ENCODE measurements at places on chromosomes 3 and 15.

GRCh38 chr15:64019764-64020163 lies 26.5 kb downstream of the DAPK2 start:
- DNase-seq = no peak

DNA sequence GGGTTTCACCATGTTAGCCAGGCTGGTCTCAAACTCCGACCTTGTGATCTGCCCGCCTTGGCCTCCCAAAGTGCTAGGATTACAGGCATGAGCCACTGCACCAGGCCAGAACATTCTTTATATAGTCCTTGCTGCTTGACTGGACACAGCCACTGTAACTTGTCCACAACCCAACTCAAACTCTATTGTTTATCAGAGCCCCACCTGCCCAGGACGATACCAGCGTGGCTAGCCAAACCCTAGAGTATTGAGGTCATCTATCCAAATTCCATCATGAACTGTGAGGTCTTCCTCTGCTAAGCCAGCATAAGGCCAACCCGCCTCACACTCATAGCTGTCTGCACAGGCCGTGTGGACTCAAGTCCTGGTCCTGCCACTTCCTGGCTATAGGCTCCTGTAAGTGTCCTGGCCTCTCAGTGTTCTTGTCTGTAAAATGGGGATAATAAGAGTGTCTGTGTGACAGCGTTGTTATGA lies 63.9 kb downstream of the DAPK2 start:
- DNase-seq = no peak

DNA sequence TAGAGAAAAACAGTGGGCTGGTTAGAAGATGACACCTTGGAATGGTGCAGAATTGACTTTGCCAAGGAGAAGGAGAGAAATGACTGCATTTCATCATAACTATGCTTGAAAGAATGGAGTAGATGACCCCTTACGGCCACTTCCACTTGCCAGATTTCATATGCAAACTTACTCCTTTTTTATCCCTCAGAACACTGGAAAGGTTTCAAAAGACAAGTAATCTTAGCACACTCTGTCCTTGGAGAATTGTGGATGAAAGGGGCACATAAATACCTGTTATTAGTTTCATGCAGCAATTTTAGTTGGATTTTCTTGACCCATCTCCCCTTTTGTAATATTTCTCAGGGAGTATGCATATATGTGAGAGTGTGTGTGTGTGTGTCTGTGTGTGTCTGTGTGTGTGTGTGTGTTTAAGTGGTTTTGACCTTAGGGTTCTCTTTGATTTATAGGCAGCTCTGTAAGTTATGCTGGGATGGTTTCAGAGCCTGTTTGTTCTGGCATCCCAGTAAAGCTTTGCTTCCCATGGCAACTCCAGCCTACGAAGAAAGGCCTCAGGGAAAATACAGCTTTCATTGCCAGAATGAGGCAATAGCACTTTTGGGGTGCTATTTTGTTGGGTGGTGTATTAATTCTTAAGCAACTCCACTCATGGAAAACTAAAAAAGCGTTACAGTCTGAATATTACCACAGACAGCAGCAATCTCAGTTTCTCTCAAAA lies 122.2 kb upstream of the TP63 start:
- DNase-seq = peak; percentile 21

- DNase-seq = no peak
Measured at GRCh38 chr3:108806316-108806715, 16.3 kb upstream of the TRAT1 start.

GRCh38 chr15:74768771-74769342 lies 13.0 kb upstream of the CSK start:
- DNase-seq = peak; percentile 79

DNA sequence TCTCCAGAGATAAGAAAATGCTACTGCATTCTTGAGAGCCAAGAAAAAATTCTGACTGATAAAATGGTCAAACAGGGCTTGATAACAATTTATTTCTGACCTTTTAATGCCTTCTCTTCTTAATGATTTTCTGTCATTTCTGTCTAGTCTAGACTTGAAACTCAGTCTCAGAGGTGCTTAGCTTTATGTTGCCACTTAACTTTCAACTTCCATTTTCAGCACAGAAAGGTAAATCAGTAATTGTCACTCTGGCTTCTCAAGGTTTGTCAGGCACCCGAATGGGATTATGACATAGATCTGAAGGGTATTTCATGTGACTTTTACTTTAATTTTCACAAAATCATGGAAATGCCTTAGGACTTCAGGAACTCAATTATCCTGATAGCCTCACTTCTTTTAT lies 155.4 kb upstream of the GBE1 start:
- no peak for DNase-seq

DNA sequence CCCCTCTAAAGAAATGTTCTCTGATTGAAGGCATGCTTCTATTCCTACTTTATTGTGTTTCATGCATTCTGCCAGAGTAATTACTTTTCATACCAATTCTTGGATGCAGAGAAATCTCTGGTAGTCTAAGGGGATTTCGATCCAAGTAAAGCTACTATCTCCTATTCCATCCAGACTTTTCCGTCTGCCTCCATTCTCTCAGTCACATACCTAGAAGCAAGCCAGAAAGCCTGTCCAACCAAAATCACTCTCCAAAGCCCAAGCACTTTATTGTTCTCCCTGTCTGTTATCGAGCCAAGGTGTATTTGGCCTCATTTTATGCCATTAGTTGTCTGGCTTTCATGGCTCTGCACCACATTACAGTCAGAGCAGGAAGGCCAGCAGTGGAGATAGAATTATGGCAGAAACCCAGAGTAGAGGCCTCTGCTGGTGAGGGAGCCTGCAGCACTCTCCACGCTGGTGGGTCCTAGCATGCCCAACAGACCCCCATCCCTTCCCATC lies 95.9 kb downstream of the SLC49A4 start:
- no peak for DNase-seq

- no peak for DNase-seq
Measured at GRCh38 chr3:9059489-9060400, 96.5 kb upstream of the RAD18 start.

- no peak for DNase-seq
Measured at GRCh38 chr15:80769829-80770705, 9.1 kb upstream of the CEMIP start.

- no peak for DNase-seq
Measured at GRCh38 chr3:149291178-149291577, 42.3 kb downstream of the TM4SF18 start.

- no peak for DNase-seq
Measured at GRCh38 chr3:64397573-64397972, 172.3 kb upstream of the PRICKLE2 start.

- peak; percentile 33 for DNase-seq
Measured at GRCh38 chr15:40338041-40338657, 2.6 kb downstream of the CCDC9B start.

GRCh38 chr15:25849157-25849921 lies 13.8 kb downstream of the ATP10A start:
- no peak for DNase-seq

- DNase-seq = no peak
Measured at GRCh38 chr3:191873736-191874135, 412.8 kb downstream of the PYDC2 start.

DNA sequence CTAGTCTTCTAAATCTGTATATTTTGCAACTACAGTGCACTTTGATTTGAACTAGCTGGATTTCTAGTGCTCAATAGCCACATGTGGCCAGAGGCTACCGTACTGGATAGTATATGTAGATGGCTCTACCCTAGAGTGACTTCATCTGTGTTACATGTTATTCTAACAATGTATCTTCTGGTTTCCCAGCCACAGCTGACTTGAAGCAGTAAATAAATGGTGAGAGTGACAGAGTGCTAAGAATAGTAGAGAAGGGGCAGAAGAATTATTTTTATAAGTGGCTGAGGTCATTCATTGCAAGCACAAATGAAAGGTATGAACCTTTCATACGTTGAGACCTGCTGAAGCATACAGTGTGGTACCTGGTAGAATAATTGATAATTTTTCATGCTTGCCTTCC lies 30.9 kb downstream of the KAT2B start:
- DNase-seq = no peak

DNA sequence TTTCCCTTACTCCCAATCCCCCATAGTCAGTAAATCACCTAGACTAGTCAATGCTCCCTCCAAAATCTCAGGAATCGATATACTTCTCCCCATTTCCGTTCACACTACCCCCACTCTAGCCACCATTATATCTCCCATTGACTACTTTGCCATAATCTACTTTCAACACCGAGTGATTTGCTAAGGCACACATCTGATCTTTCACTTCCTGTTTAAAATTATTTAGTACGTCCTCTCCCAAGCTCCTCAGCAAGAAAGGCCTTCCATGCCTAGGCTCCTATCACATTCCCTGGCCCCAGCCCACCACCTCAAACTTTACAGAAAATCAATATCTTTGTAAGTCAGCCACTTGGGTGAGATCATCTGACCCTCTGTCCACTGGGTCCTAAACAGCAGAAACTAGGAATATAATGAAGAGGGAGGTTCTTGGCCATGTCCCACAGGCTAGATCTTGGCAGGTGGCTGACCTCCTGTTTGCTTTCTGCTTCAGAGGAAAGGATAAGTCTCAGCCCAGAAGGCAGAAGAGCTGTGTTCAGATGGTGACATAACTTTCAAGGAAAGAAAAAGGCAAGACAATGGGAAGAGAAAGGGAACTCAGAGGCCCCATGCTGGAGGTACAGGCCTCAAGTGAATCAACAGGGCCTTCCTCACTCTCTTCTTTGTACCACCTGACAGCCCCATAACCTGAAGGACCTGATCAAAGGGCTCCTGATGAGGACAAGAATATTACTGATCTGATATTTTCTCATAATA lies 103.0 kb downstream of the RPL22L1 start:
- DNase-seq = no peak

DNA sequence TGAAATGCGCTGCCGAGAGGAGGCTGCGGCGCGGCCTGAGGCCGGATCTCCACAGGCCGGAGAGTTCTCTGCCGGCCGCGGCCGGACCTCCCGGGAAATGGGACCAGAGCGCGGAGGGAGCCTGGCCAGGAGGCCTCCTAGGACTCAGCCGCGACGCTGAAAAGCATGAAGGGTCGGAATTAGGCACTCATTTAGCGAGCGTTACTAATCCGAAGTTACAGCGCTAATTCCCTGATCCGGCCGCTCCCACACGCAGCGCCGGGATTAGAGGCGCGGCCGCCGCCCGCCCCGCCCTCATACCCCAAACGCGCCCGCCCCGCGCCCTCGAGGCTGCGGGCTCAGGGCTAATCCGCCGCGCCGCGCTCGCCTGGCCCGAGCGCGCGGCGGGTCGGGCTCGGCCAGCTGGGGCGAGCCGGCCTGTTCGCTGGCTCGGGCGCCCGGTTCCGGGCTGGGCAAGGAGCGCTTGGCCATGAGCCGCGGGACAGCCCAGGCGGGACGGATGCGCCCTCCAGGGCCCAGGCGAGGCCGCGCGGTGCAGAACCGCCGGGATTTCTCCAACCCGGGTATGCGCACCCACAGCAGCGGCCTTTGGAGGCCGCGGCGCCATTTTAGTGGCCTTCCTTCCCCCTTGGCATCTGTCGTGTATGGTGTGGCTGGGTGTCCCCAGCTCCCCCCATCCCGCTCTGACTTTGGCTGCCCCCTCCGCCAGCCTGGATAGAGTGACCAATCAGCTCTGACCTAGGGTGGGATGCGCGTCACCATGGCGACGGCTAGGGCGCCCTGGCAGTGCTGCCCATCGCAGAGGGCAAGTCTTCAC lies 36.8 kb upstream of the POLG start:
- peak; percentile 31 for DNase-seq

DNA sequence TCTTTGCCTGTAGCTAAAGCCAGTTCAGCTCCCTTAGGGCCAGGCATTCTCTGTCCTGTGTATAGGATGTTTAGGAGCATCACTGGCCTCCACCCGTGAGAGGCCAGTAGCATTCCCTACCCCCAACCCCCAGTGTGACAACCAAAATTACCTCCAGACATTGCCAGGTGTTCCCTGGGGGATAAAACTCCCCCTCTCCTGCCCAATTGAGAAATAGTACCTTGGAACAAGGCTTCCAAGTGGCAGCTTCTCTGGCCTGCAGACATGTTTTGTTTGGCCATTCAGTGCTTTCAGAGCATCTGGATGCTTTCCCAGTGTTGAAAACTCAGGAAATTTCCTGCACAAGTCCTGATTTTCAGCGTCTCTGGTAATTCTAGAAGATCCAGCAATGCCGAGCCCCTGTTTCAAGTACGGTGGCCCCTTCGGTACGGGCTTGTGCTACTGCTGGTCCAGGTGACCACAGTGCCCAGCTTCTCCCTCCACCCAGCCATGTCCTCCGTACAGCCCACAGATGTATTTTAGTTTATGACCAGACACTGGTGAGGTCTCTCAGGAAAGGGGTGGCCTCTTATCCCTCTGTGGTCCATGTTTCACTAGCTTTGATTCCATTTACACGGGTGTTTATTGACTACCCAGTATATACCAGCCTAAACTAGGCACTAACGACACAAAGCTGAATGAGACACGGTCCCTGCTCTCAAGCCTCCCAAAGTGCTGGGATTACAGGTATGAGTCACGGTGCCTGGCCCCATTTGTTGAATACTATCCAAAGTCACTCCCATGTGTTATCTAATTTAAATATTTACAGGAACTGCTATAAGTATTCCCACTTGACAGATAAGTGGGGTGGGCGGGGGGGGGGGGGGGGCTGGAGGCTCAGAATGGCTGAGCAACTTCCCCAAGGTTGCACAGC lies 125.4 kb upstream of the RAD18 start:
- peak; percentile 54 for DNase-seq

DNA sequence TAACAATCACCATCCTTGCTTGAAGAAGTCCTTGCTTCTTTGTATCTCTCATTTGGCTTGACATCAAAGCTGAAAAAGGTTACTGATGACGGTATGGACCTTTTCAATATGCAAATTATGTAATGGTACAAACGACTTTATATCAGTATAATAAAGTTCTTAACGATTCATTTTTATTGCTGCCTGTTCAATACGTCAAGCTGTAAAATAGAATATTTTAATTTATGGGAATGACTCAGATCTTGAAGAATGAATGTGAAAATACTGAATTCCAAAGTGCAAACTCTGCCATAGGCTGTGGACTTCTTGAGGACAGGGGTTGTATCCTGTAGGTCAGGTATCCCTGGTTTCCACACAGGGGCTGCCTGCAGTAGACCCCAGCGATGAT lies 156.2 kb downstream of the PLCL2 start:
- no peak for DNase-seq

GRCh38 chr15:45199136-45199810 lies 11.5 kb upstream of the SHF start:
- peak; percentile 66 for DNase-seq

GRCh38 chr3:124035463-124036121 lies 43.7 kb upstream of the ROPN1 start:
- DNase-seq = no peak

DNA sequence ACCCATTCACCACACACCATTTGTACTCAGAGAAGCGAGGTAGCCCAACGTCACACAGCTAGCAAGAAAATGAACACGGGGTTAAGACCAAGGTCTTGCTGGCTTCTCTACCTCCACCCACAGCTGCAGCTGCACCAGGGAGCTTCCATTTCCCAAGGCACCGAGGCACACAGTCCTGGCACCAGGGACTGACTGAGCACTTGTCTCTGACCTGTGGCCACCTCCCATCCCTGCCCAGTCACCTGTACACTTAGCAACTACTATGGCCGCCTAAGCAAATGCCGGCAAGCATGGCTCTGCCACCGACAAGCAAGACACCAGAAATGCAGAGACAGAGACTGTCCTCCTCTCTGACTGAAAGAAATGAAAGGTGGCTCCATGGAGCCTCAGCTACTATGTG lies 15.3 kb downstream of the ZXDC start:
- no peak for DNase-seq
